ENCODE measurements at places on chromosomes 4 and X.

- no peak for DNase-seq
These were observed 39.3 kb downstream of the AFM start for GRCh38 chr4:73520821-73521220.

- DNase-seq, result no peak
These were observed 18.2 kb downstream of the CTSO start for GRCh38 chr4:155935389-155935986.

GRCh38 chrX:12563121-12563520, 228.1 kb upstream of the PRPS2 start:
- no peak for DNase-seq

DNA sequence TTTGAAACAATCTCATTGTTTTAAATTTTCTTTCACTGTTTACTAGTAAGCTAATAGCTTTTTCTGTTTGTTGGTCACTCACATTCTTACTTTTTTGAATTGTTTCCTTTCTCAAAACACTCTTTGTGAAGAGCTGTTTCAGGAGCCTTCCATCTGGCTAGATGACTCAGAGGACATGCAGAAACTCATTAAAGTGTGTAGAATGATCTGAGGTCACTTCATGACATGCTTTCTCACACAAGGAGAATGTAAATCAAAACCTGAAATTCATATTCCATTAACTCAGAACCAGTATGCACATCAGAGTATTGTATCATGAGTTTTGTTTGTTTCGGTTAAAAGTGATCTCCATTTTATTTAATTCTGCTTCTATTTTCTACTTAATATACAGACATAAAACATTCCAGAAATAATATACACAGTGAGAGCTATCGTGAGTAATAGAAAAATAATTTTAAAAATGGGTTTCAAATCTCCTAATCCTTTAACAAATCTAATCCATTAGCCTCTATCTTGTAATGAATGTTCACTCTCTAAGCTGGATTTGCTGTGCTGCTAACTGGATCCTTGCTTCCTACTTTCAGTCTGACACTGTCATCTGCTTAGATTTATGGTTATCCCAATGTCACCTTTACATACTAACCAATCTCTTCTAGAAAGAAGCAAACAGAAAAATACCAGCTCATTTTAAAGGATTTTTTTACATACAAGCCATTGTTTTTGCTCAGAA, 449.6 kb downstream of the FSTL5 start:
- no peak for DNase-seq

- DNase-seq, result no peak
These were observed 688.6 kb downstream of the SH3BGRL start for GRCh38 chrX:81890521-81890920.

- no peak for DNase-seq
These were observed 48.7 kb downstream of the NOP14 start for GRCh38 chr4:2914256-2915126.

GRCh38 chr4:183541010-183541751, 36.3 kb downstream of the ING2 start:
- DNase-seq, result no peak
